GM23338 (cell line): ENCODE measurements at places on chromosomes 6 and 20.

DNA sequence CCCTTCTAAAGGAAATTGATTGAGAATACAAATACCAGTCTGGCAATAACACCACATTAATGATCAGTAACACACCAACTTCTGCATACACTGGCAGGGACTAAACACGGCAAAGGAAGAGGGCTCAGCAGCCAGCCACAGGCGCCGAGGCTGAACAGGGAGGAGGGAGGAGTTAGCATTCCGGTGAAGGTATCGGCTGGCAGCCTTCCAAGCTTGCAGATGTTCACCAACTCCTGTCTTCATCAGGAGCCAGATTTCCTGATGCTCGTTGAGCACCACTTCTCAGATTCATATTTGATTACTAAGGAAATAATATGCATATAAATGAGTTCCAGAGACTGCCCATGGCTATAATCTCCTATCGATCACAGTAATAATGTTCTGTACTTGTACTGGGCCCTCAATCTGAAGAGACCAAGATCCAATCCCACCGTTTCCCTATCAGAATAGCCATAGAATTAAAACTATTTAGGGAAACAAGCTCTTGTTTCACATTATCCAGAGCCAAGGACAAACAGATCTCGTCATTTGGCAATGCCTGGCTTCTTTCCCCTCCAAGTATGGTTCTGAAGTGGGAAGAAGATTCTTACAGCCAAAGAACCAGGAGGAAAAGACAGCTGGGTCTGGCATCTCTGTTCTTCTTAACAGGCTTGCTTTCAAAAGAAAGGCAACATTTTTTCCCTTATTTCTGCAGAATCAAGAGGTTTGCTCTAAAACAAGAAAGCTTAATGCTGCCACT lies 42.2 kb downstream of the GFOD1 start:
- no peak for DNase-seq

DNA sequence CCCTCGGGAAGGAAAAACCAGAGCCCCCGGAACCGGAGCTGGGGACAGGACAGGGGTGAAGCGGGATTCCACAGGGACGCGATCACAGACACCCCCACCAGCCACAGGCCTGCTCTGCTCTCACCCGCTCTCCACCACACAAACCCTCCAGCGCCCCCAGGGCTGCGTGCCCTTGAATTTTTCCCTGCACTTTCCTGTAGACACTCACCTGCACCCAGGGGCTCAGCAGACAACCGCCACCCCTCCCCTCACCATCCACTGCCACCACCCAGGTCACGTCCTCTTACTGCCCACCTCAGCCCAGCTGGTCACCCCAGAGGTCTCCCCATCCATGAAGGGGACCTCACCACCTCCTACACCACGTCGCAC lies 631 bp downstream of the ULBP2 start:
- DNase-seq, result no peak

DNA sequence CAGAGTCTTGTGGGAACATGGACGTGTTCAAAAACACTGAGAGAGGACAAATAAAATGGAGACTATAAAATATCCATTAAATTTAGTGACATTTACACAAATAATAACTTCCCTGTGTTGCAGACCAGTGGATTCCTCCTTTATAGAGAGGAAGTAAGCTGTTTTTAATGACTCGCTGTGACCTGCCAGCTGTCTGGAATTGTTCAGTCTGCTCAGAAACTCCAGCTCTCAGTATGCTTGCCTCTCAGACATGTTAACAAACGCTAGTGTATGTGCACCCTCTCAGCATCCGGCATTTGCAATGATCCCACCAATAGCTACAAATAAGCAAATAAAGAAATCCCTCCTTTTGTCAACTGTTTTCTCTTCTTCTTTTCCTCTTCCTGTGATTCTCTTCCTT lies 158.0 kb upstream of the TCF21 start:
- DNase-seq, result no peak

DNA sequence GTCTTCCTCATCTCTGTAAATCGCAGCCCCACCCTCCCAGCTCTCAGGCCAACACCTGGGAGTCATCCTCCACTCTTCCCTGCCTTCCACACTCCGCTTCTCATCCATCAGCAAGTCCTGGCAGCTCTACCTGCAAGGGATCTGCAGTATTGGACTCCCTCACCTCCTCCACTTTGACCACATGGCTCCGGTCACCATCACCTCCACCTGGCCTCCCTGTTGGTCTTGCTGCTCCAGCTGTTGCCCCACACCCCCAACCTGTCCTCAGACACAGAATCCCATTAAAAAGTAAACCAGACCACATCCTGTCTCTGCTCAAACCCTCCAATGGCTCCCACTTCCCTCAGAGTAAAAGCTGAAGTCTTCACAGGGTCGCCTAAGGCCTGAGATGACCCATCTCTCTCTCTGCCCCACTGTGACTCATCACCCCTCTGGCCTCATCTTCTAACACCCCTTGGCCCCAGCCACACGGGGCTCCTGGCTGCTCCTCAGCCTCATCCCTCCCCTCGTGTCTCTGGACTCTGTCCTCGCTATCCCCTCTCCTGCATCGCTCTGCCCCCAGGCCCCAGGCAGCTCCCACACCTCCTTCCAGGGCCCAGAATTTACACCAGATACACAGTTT lies 185.1 kb upstream of the SULF2 start:
- DNase-seq, result no peak

- DNase-seq, result no peak
Measured at GRCh38 chr20:19465536-19465935, 253.1 kb downstream of the SLC24A3 start.

GRCh38 chr20:23396950-23397627 lies 24.2 kb downstream of the NAPB start:
- DNase-seq, result no peak

DNA sequence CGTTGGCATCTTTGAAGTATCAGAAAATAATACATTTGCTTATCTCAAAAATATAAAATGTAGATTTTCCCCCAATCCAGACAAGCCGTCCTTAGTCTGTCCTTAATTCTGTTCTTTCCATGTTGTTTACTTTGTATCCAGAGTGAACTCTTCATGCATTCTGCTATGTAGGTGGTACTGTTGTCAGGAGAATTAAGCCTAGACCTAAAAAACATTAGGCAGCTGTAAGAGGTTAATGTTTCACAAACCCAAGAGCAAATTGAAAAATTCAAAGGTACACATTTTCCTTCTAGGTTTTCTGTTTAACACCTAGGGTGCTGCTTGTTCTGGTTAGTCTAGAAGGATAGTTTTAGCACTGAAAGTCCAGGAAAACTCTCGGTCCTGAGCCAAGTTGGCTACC lies 426.4 kb downstream of the QKI start:
- no peak for DNase-seq

DNA sequence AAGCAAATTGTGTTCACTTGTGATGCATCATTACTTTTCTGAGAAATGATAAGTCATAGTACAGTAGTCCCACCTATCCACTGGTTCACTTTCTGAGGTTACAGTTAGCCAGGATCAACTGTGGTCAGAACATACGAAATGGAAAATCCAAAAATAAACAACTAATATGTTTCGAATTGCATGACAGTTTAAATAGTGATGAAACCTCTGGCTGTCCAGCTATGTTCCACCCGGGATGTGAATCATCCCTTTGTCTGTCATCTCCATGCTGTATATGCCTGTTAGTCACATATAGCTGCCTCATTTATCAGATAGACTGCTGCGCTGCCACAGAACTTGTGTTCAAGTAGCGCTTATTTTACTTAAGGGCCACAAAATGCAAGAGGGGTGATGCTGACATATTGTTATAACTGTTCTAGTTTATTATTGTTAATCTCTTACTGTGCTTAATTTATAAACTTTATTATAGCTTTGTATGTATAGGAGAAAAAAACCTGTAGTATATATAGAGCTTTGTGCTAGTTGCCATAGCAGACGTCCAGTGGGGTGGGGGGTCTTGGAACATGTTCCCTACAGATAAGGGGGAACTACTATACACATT lies 29.2 kb downstream of the AFDN start:
- DNase-seq, result no peak

GRCh38 chr6:137156650-137157049 lies 16.8 kb downstream of the IL22RA2 start:
- no peak for DNase-seq

- no peak for DNase-seq
Measured at GRCh38 chr6:104629826-104630225, 229.9 kb downstream of the HACE1 start.

- no peak for DNase-seq
Measured at GRCh38 chr6:13847326-13848050, 33.1 kb upstream of the MCUR1 start.

DNA sequence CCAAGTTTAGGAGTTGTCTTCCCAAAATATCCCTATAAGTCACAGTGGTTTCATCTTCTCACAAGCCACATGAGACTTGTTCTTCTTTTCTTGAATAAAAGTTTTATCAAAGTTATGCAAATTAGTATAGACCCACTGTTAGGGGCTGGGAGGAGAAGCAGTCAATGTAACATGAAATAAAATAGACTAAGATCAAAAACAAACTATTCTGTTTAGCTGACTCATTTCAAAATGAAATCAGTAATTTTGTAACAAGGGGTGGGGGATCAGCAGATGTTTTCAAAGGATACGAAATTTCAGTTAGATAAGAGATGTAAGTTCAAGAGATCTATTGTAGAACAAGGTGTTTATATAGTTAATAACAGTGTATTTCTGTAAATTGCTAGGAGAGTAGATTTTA lies 339.6 kb upstream of the PRDM1 start:
- no peak for DNase-seq

- DNase-seq, result no peak
Measured at GRCh38 chr6:87199787-87200186, 44.4 kb downstream of the ZNF292 start.

DNA sequence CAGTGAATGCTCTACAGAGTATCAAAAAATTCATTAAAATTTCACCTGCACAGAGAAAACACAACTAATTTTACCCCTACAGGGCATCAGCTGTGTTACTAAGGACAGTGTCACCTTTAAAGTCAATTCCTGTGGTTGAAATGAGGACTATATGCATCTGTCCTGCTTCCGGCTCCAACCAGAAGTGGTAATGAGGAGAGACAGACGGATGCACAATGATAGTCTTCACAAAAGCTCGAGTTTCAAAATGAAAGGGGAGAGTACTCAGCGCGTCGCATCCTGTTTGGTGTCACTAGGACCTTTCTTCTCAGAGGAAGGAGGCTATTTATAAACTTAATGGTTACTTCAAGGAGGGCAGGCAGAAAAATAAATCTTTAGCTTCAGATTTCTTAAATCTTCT lies 86.5 kb downstream of the LYRM4 start:
- peak; percentile 33 for DNase-seq

GRCh38 chr20:58938078-58938477 lies 43.0 kb upstream of the NELFCD start:
- no peak for DNase-seq

DNA sequence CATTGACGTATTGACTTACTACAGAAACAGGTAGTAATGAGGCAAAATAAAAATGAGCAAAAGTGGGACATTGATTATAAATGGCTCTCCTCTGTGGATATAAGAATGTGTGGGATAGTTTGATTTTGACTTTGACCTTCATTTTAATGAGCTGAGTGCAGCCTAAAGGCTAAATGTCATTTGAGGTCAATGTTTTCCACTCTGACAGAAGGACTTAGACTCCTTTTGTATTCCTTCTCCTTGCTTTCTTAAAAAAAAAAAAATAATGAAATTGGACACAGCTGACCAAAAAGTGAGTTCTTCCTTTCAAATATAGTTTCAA lies 68.6 kb downstream of the MTFR2 start:
- DNase-seq, result no peak

- no peak for DNase-seq
Measured at GRCh38 chr6:36649701-36650484, 28.6 kb upstream of the CDKN1A start.

DNA sequence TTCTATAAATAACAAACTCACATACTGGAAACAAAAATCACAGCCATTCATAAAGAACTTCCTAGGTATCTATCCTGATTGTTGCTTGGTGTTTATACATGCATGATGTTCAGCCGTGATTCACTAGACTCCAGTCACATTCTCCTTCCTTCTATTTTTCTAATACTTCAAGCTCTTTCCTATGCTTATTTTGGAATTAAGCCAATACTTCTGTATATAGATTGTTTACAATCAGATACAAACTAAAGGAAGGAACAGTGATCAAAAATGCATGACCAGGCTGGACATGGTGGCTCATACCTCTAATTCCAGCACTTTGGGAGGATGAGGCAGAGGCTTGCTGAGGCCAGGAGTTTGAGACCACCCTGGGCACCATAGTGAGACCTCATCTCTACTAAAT lies 377.5 kb upstream of the IRAK1BP1 start:
- no peak for DNase-seq

- peak; percentile 28 for DNase-seq
Measured at GRCh38 chr6:54074578-54075195, 36.6 kb upstream of the MLIP start.

DNA sequence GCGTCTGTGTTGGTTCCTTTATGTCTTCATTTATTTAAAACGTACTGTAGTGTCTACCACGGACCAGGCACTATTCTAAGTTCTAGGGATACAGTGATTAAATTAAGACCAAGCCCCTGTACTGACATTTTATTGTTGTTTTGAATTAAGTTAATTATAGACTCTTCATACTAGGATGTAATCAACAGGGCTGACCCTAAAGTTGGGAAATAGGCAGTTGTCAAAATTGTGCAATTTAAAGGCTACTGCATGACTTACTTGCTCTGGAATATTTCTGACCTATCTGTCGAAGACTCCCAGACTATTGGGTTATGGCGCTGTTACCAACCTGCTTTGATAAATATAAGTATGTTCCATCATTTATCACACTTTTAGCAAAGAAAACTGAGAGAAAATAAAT lies 6.7 kb downstream of the MYO6 start:
- no peak for DNase-seq

DNA sequence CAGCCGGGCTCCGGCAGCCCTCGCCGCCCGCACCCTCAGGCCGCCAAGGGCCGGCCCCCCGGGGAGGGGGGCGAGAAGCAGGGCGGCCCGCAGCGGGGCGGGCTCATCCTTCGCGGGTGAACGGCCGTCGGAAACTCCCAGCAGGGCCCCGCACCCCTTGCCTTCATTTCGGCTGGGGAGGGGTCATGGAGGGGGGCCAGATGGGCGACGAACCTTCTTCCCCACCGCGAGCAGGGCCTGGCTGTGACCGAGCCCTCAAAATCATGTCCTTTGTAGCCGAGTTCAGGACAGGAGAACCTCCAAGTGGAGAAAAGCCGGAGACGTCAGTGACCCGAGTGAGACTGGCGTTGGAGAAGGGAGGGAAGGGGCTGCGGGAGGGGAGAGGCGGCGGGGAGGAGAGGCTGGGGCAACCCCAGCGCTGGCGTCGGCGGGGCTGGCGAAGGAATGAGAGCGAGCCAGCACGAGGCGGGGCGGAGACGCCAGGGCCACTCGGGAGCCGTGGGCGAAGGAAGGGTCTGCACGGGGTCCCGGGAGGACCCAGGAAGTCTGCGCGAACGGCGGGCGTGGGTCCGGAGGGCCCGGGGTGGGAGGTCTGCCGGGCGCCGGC lies 571 bp upstream of the FOXC1 start:
- DNase-seq, result peak; percentile 57
